NCI-H1694 (cell line): ENCODE measurements at places on chromosomes 16 and 17.

GRCh38 chr17:48770954-48771353 is 42.4 kb upstream of the HOXB13 start:
- no peak for DNase-seq

GRCh38 chr16:72428681-72429376 is 256.9 kb upstream of the PMFBP1 start:
- DNase-seq, result no peak

GRCh38 chr16:2791174-2791573 is 3.8 kb upstream of the PRSS33 start:
- no peak for DNase-seq

DNA sequence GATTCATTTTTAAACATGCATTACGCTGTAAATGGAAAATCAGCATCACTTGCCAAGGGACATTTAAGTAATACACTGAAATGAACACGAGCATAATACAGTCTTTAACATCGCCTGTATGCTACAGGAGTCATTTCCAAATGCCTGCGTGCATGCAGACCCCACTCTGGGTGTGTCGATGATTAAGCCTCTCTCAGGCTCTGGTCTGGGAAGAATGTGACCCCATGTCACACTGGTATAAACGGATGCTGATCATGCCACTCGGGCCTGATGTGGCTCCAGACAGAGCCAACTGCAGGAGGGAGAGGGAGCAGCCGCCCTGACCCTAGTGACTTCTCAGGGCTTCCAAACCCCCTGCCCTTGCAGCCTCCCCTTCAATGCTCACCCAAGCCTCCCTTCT is 10.8 kb downstream of the EMP2 start:
- DNase-seq, result no peak

DNA sequence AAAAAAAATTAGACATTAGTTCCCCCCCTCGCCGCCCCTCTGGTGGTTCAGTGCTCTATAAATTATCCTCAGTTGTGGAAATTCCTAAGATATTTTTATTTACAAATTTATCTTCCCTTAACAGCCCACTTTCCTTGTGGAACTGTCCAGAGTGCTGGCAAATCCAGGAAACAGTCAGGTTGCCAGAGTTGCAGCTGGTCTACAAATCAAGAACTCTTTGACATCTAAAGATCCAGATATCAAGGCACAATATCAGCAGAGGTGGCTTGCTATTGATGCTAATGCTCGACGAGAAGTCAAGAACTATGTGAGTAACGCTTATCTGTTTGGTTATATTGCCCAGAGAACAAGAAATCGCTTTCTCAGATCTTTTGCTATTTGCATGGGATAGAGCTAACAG is 2.9 kb downstream of the KPNB1 start:
- no peak for DNase-seq

- no peak for DNase-seq
Observed at GRCh38 chr16:2866431-2866830, 8.5 kb upstream of the PRSS22 start.
